Naive thymus-derived CD8-positive, alpha-beta T cell (primary cell): ENCODE measurements at places on chromosomes 11 and 22. TPM values are rescaled to one million over a fixed set of nuclear protein-coding genes. Genes with fewer than 3 reads are reported as not detected.

- no peak overlapping the region for H3K4me3 ChIP-seq
- no peak overlapping the region for H3K27ac ChIP-seq
- H3K4me1 ChIP-seq = no peaks in the 10 kb centered on the region
- no peak for DNase-seq
Observed at GRCh38 chr11:130840679-130841078, 75.6 kb downstream of the SNX19 start.

DNA sequence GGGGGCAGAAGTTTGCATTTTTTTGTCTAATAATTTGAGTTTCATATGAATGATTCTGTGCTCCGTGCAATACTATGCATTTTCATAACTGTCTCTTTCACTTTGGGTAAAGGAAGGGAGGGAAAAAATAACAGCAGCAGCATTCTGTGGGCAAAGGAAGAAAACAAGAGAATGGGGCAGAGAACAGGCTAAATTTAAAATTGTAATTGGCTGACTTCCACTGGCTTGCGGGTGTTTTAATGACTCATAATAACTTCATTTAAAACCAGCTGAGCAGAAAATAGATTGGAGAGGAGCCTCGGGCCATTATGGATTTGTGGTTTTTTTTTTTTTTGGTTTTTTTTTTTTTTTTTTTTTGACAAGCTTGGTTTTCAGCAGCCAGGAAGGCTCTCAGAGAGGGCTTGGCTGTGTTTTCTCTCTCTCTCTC is 107.4 kb downstream of the ZBTB16 start:
- H3K4me3 ChIP-seq = peak overlapping the region; percentile 79
- H3K36me3 ChIP-seq = no peaks in the 10 kb centered on the region
- H3K27me3 ChIP-seq = no peaks in the 10 kb centered on the region
- H3K27ac ChIP-seq = peak overlapping the region; percentile 45
- peaks cover 59% of the 10 kb centered on the region for H3K4me1 ChIP-seq

DNA sequence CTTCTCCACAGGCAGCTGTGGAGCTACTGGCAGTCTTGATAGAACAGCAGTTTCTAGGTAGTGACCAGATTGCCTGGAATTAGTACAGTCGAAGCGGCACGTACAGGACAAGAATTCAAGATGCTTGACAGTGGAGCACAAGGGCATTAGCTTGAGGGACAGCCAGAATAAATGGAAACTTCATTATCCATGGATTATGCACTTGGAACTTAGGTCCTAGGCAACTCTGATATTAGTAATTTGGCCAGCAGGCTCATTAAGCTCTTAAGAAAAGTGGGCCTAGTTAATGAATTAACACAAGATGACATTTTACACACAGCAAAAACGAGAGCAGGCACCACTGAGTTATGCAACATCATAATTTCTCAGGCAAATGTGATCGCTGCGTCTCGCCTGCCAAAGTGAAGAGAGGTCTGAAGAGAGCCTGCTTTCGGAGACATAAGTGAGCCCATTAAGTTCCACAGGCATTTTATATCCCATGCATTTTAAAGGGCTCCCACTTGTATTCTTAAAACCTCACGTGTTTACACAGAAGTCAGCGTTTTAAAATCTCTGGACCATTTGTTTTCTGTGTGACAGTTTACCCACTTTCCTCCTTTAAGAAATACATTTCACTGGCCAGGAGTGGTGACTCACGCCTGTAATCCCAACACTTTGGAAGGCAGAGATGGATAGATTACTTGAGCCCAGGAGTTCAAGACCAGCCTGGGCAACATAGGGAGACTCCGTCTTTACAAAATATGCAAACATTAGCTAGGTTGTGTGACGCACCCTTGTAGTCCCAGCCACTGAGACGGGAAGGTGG is 66.2 kb downstream of the COMMD9 start:
- H3K36me3 ChIP-seq = peaks cover 6% of the 10 kb centered on the region
- H3K27ac ChIP-seq = no peak overlapping the region
- H3K4me3 ChIP-seq = no peak overlapping the region
- no peaks in the 10 kb centered on the region for H3K4me1 ChIP-seq
- peaks cover 23% of the 10 kb centered on the region for H3K27me3 ChIP-seq

GRCh38 chr11:75337195-75337654 is 14.2 kb downstream of the ARRB1 start:
- no peaks in the 10 kb centered on the region for H3K36me3 ChIP-seq
- no peaks in the 10 kb centered on the region for H3K27me3 ChIP-seq
- H3K4me3 ChIP-seq = peak overlapping the region; percentile 70
- DNase-seq = no peak
- peak overlapping the region; percentile 42 for H3K27ac ChIP-seq
- H3K4me1 ChIP-seq = peaks cover 98% of the 10 kb centered on the region

DNA sequence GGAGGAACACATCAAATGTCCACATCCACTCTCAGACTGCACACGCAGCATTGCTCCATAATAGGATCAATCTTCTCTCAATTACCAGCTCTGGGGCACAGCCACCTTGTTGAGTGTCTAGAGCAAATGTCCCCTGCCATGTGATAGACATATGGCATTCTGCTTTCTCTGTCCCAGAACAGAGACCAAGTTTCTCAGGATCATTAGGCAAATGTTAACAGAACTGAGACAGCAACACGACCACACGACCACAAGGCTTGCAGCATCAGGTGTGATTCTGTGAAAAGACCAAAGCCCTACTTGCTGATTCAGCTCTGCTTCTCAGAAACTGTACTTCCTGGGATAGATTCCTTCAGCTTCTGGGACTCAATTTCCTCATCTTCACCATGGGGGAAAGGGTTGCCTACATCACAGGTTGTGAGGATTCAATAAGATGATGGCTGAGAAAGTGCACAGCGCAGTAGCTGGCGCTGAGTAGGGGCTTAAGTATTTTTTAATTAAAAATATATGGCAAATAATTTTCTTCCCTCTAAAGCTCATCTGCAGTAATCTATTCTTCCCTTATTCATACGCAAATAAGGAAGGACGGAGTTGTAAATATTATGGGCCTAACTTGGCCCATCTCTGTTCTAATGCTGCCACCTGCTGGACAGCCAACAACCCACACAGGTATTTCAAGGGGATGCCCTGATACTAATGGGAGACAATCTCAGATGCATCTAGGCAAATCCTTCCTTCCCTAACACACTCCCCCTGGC is 54.3 kb upstream of the USP47 start:
- peaks cover 1% of the 10 kb centered on the region for H3K4me1 ChIP-seq
- DNase-seq = peak; percentile 84
- H3K36me3 ChIP-seq = no peaks in the 10 kb centered on the region
- H3K4me3 ChIP-seq = no peak overlapping the region
- no peak overlapping the region for H3K27ac ChIP-seq

DNA sequence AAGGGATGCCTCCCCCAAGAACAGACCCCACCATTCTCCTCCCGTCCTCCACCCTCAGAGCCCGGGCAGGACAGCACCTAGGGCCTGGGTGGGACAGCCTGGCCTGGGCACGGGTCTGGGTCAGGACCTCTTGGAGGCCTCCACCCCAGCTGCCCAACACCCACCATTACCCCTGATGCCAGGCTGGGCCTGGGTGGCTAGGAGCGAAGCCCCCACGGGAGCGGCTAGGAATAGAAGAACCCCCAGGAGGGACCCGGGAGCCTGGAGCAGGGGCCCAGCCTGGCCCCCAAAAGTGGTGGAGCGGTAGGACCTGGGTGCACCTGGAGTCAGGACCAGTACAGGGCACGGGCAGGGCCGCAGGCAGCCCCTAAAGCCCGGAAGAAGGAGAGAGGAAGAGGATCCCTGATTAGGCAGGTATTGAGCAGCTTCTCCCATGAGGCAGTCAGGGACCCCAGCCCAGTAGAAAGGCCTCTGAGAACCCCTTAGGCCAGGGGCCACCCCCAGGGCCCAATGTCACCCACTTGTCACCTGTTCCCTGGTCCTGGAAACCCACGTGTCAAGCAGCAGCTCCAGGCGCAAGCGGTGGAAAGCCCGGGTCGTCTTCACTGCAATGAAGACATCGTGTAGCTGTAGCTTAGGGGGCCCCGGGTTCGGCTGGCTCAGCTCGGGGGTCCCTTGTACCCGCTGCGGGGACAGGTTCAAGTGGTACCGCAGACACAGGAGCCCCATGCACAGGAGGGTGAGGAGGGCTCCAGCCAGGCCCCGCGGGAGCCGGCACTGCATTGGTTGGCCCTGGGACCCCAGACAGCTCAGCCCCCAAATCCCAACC is 575 bp downstream of the MFNG start:
- no peaks in the 10 kb centered on the region for H3K27me3 ChIP-seq
- DNase-seq = peak; percentile 10
- H3K4me1 ChIP-seq = peaks cover 60% of the 10 kb centered on the region
- peak overlapping the region; percentile 93 for H3K27ac ChIP-seq
- H3K4me3 ChIP-seq = peak overlapping the region; percentile 95

DNA sequence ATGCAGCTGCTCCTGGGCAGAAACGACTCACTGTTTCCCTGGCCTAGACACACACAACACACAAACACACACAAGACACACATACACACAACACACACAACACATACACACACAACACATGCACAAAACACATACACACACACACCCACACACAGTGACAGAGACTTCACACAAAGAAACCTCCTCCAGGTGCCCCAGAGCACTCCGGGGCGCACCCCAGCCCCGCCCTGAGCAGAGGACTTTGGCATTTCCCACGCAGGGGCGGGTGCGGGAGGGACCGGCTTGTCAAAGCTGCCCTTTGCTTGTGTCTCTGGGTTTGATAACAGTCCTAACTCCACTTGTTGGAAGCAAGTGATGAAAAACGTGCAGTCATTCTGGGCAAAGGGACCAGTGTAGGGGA is 6.5 kb downstream of the APOBEC3A start:
- no peak overlapping the region for H3K27ac ChIP-seq
- DNase-seq = no peak
- H3K27me3 ChIP-seq = peaks cover 8% of the 10 kb centered on the region
- H3K36me3 ChIP-seq = no peaks in the 10 kb centered on the region
- H3K4me3 ChIP-seq = no peak overlapping the region
- peaks cover 6% of the 10 kb centered on the region for H3K4me1 ChIP-seq

Gene ZNF280B
- 2.6 TPM for total RNA-seq

Gene CSF2RB
- 0.41 TPM for total RNA-seq

- H3K4me1 ChIP-seq = peaks cover 29% of the 10 kb centered on the region
- H3K4me3 ChIP-seq = no peak overlapping the region
- DNase-seq = no peak
- H3K27ac ChIP-seq = no peak overlapping the region
Observed at GRCh38 chr11:63502252-63502820, 3.5 kb upstream of the LGALS12 start.

Gene TBX10
- not detected for total RNA-seq

DNA sequence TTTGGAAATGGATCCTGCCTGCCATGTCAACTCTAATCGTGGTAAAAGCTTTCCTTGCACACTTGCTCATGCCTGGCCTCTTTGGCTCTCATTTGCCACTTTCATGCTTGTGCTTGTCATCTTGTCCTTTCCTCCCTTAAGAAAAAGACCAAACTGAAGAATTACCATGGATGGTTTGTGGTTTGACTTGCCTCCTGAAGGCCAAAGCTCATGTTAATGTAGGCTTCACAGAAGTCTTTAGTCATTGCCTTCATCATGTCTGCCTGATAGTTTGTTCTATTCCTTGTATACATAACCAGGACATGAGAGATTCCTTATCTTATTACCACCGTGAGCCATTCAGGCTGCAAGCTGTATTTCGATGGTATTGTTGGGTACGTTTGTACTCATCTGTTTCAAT is 17.3 kb downstream of the TEAD1 start:
- H3K4me1 ChIP-seq = peaks cover 11% of the 10 kb centered on the region
- H3K36me3 ChIP-seq = no peaks in the 10 kb centered on the region
- H3K27me3 ChIP-seq = peaks cover 60% of the 10 kb centered on the region
- no peak overlapping the region for H3K27ac ChIP-seq
- no peak for DNase-seq
- H3K4me3 ChIP-seq = no peak overlapping the region

Gene FAM227A
- 0.29 TPM for total RNA-seq

DNA sequence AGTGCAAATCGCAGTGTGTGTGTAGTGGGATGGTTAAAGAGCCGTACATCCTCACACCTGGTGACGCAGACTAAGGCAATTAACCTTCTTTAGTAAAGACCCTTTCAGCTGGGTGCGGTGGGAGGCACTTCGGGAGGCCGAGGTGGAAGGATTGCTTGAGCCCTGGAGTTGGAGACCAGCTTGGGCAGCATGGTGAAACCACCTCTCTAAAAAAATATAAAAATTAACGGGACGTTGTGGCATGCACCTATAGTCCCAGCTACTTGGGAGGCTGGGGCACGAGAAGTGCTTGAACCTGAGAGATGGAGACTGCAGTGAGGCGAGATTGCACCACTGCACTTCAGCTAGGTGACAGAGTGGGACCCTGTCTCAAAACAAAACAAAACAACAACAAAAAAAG is 31.5 kb downstream of the ZBTB16 start:
- H3K4me1 ChIP-seq = peaks cover 65% of the 10 kb centered on the region
- H3K36me3 ChIP-seq = no peaks in the 10 kb centered on the region
- no peak overlapping the region for H3K27ac ChIP-seq
- no peak overlapping the region for H3K4me3 ChIP-seq

GRCh38 chr11:111097191-111097590 is 148.3 kb upstream of the POU2AF2 start:
- peak overlapping the region; percentile 5 for H3K4me3 ChIP-seq
- no peaks in the 10 kb centered on the region for H3K36me3 ChIP-seq
- no peak overlapping the region for H3K27ac ChIP-seq

- peaks cover 9% of the 10 kb centered on the region for H3K4me1 ChIP-seq
- no peak overlapping the region for H3K27ac ChIP-seq
- H3K4me3 ChIP-seq = no peak overlapping the region
- no peak for DNase-seq
- H3K36me3 ChIP-seq = no peaks in the 10 kb centered on the region
Observed at GRCh38 chr11:86798988-86799387, 1.4 kb upstream of the PRSS23 start.

GRCh38 chr11:60762851-60763691 is 6.4 kb downstream of the MS4A15 start:
- peaks cover 36% of the 10 kb centered on the region for H3K27me3 ChIP-seq
- no peaks in the 10 kb centered on the region for H3K36me3 ChIP-seq
- H3K27ac ChIP-seq = no peak overlapping the region
- H3K4me3 ChIP-seq = no peak overlapping the region

- H3K27me3 ChIP-seq = no peaks in the 10 kb centered on the region
- no peak overlapping the region for H3K4me3 ChIP-seq
- H3K27ac ChIP-seq = no peak overlapping the region
- H3K36me3 ChIP-seq = no peaks in the 10 kb centered on the region
- no peak for DNase-seq
Observed at GRCh38 chr22:21709688-21710087, 25.9 kb downstream of the YPEL1 start.

Gene CCDC81
- total RNA-seq = 0.62 TPM

Gene OR51B2
- not detected for total RNA-seq

GRCh38 chr22:34797826-34798225 is 268.1 kb upstream of the ISX start:
- H3K27ac ChIP-seq = no peak overlapping the region
- no peak overlapping the region for H3K4me3 ChIP-seq
- H3K27me3 ChIP-seq = no peaks in the 10 kb centered on the region
- DNase-seq = no peak

- H3K36me3 ChIP-seq = peaks cover 58% of the 10 kb centered on the region
- H3K27ac ChIP-seq = no peak overlapping the region
- H3K27me3 ChIP-seq = no peaks in the 10 kb centered on the region
- no peak for DNase-seq
- no peaks in the 10 kb centered on the region for H3K4me1 ChIP-seq
Observed at GRCh38 chr11:74791333-74792100, 42.9 kb downstream of the RNF169 start.
